ENCODE measurements at places on chromosomes 3 and 15.

DNA sequence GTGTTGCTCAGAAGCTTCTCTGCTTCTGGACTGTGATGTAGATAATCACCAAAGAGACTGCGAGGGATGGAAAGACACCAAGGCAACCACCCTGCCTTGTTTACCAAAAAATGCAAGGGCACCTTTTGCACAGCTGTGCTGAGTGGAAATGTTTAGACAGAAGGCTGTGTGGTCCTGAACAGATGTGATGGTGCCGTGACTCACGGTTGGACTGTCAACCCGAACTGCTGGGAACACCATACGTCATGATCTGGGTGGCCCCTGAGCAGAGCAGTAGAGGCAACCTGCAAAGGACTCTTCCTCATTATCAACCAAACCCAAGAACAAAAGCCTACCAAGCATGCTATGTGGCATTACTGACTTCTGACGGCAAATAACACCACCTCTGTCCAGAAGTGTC, 61.3 kb upstream of the LPP start:
- no peak for DNase-seq

DNA sequence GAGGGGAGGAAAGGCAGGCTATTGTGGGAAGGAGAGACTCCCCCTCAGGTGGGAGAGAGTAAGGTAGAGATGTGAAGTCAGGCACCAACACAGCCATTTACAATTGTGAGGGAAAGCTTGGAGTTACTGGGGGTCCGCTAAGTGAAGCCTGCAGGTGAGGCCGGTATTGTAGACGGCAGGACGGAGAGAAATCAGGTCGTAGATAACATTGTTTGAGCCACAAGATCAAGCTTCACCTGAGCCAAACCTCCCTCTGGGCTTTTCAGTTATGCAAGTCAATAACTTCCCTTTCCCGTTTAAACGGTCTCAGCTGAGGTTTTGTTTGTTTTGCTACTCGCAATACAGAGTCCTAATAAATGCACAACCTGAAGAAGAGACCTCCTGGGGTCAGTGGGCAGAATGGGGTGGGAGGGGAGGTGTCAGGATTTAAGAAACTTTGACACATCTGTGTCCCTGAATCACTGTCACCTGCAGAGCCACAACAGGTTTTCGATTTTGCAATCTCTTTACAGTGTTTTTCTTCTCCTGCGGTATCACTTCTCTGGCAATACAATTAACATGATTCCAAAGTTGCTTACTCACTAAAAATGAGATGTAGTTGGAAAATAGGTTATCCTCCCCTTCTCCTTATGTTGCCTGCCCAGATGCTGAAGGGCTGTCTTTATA, 72.0 kb upstream of the GLCE start:
- no peak for DNase-seq

- DNase-seq, result no peak
Measured at GRCh38 chr3:19920401-19921080, 13.5 kb downstream of the EFHB start.

GRCh38 chr15:61133361-61133760, 95.7 kb downstream of the RORA start:
- DNase-seq, result no peak

GRCh38 chr15:43187544-43188155, 2.4 kb downstream of the CCNDBP1 start:
- no peak for DNase-seq
